Fibroblast of skin of left quadriceps (primary cell): ENCODE measurements at places on chromosomes 2 and 18.

DNA sequence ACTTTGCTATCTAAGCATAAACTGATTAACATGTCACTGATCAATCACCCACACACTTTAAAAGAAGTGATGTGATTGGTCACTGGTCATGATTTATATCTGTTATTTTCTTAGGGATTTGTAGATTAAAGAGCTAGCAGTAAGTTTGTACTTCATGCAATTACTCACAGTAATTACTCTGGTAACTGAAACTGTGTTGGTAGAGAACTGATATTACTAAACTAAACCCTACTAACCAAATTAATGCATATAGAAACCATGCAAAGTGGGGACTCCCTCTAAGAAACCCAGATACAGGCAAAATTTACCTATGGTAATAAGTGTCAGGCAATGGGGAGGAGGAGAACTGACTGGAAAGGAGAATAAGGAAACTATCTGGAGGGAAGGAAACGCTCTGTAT, 44.8 kb upstream of the C2orf15 start:
- DNase-seq = no peak

GRCh38 chr2:23346029-23346428, 39.0 kb upstream of the KLHL29 start:
- no peak for DNase-seq

GRCh38 chr2:74381751-74382150, 1.6 kb upstream of the DCTN1 start:
- DNase-seq = no peak

GRCh38 chr2:27729198-27729597, 42.3 kb upstream of the MRPL33 start:
- DNase-seq = no peak

DNA sequence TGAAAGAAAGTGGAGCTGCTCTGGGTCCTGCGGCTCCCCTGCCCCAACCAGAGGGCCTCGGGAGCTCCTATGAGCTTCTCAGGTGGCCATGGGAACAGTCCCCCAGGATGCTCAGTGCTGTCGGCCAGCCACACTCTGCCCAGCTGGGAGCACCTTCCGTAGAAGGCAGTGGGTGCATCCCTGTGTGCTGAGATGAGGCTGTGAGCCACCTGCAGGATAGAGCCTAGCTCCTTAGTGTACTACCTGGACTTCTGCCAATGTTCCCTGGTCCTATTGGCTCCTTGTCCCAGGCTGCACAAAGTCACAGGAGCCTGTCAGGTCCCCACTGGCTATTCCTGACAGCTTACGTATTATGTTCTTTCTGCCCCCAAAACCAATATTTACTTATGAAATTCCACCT, 16.1 kb downstream of the PRELID3A start:
- DNase-seq = no peak

- DNase-seq = no peak
Observed at GRCh38 chr2:20970068-20970467, 73.8 kb downstream of the APOB start.

DNA sequence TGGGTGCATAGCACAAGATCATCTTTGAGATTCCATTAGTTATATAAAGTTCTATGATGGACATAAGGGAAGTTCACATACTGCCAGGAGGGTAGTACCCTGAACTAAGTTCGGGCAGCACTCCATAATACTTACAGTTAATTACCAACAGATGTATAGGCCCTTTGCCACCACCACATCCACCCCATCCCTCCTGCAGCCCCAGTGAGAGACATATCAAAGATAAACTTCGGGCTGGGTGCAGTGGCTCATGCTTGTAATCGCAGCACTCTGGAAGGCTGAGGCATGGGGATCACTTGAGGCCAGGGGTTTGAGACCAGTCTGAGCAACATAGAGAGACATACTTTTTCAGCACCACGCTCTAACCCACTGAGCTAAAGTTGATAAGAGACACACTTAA, 46.4 kb upstream of the NPAS2 start:
- no peak for DNase-seq

GRCh38 chr18:79798346-79798998, 734 bp downstream of the KCNG2 start:
- no peak for DNase-seq

DNA sequence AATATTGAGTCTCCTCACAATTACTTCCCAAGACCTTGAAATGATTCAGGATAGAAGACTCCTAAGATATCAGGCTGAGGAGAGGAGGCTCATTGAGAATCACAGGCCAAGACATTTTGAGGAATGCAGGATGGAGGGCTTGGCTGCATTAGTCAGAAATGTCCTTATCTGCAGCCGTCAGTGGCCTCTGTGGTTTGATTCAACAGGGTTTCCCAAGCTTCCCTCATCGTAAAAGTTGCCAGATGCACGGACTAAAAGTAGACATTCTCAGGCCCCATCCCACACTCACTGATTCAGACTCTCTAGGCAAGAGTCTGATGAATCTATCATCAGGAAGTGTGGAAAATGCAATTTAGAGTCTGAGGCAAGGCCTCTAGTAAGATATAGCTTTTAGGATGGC, 34.0 kb upstream of the TMEM178A start:
- peak; percentile 91 for DNase-seq

- DNase-seq = no peak
Observed at GRCh38 chr2:113056521-113056920, 2.5 kb upstream of the IL36RN start.

GRCh38 chr2:242029422-242030225, 160.1 kb downstream of the RTP5 start:
- DNase-seq = no peak

DNA sequence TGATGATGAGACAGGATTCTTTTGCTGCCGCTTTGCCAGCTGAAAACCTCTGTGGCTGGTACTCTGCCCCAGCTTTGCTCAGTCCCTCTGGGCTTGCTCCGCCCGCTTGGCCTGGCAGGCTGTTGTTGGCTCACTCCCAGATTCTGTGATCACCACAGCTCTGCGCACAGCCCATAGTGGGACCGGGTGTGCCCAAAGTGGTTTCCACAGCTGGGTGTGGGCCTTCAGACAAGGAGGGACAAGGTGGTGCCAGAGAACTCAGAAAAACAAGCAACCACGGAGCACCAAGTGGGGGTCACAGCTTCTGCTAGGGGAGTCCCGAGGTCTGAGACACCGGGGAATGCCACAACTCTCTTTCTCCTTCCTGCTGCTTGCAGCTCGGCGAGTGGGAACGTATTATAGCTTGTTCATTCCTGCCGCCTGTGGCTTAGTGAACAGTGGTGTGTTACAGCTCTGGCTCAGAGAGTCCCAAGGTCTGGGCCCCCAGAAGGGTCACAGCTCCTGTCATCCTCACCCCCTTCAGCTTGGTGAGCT, 9.2 kb upstream of the KYNU start:
- DNase-seq = no peak

GRCh38 chr2:143901185-143901842, 618.6 kb downstream of the ZEB2 start:
- DNase-seq = peak; percentile 84

- peak; percentile 16 for DNase-seq
Observed at GRCh38 chr2:67485431-67485830, 88.3 kb downstream of the ETAA1 start.

DNA sequence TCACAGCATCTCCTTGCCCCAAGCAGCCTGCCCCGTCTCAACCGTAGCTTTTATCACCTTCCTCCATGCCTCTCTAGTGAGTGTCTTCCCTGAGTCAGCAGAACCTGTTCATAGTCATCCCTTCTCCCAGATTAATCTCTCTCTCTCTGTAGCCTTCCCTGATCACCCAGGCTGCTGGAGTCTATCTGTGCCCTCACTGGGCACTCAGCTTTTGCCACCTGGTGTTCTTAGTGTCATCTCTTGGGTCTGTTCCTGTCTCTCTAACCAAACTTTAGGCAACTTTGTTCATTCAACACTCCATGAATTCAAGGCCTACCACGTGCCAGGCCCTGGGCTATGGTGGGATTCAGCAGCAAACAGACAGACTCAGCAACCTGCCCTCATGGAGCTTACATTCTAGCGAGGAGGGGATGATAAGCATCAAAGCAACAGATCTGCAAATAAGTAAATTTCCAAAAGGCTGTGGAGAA, 159.1 kb downstream of the SMAD7 start:
- no peak for DNase-seq

DNA sequence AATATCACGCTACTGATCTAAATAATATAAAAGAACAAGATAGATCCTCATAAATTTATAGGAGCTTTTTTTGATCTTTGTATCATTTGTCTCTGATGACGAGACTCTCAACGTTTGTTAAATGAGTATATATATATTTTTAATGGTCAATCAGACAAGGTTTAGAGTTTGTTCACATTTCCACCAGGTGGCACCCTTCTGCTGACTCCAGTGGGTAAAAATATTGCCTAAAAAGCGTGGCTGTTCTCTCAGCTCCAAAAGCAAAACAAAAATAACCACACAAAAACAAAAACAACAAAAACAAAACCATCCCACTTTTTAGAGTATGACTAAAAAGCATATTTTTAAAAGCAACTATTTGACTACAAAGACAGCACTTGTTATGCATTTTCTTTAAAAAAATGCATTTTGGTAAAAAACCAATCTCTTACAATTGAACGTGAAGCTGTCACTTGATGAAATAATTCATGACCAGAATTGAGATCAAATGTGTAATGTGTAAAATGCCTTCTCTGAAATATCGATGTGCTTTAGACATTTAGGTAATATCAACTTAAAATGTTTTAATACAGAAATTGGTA, 723.2 kb downstream of the DPP10 start:
- DNase-seq = no peak

DNA sequence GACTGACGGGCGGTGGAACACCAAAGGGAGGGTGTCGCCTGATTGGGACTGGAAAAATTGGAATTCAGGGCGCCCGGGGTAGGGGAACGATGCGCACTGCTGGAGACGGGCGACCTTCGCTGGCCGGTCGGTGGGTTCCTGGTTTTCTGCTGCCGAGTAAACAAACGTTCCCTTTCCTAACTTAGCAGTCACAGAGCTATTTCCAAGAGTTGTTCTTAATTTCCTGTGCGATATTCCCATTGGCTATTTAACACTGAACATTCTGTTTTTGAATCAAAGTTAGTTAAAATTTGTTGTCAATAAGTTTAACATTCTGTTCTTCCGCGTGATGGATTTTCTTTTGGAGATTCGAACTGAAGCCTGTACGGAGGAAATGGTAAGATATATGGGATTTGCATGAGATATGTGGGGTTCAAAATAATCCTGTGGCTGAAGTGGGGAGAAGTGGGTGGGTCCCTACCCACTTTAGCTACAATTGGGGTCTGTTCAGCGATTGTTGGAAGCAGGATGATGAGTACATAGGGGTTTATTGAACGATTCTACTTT, 862 bp downstream of the C18orf54 start:
- no peak for DNase-seq

DNA sequence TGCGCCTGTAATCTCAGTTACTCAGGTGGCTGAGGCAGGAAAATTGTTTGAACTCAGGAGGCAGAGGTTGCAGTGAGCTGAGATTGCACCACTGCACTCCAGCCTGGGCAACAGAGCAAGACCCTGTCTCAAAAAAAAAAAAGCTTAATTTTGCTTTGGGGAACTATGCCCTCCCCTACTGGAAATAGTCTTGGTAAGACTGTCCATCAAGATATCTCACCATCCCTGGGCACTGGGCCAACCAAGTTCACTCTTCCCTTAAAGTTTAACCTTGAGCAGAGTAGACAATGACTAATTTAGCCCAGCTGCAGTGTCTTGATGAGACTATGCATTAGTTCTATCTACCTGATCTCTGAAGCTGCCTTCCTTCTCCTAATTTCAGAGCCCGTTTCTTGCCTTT, 44.7 kb downstream of the ASXL2 start:
- no peak for DNase-seq

GRCh38 chr2:168392024-168392423, 64.0 kb upstream of the CERS6 start:
- DNase-seq = no peak

GRCh38 chr2:1990151-1990589, 245.9 kb upstream of the PXDN start:
- no peak for DNase-seq

GRCh38 chr2:157783245-157783644, 92.9 kb downstream of the ACVR1 start:
- no peak for DNase-seq

DNA sequence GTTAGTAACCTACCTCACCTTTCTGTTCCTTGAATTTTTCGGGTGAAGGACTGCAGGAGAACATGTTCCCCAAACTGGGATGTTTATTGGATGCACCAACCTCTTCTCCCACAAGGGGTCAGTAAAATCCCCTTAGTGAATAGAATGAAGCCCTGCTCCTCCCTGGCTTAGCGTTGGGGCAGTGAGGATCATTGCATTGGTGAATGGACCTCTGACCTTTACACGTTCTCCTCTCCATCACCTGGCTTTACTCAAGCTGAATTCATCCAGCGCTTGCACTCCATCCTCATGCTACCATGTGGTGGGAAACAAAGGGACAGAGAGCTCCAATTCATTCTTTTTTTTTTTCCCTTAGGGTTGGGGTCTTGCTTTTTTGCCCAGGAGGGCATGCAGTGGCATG, 157.2 kb downstream of the MIB1 start:
- no peak for DNase-seq

DNA sequence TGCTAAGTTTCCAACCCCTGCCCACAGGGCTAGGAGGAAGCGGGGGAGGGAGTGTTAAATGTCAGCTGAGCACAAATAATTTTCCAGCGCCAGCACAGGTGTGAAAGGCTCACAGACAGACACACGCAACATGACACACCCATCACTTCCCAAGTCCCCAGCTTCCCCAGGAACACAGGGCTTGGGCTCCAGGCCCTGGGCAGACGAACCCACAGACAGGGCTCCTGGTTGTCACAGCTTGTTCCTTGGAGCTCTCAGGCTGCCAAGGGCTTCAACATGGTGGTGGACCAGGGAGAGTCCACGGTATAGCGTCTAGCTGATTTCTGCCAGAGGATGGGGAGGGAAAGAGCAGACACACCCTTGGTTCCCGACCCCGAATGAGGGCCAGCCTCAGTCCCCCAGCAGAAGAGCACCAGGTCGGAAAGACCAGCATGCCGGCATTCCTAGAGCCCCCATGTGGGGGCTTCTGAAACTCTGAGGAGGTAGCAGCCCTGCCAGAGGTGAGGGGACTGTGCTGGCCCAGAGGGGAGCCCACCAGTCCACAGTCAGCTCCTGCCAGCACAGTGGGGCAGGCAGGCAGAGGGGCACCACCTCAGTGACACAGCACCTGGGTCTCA, 1.9 kb downstream of the DUSP2 start:
- DNase-seq = no peak

DNA sequence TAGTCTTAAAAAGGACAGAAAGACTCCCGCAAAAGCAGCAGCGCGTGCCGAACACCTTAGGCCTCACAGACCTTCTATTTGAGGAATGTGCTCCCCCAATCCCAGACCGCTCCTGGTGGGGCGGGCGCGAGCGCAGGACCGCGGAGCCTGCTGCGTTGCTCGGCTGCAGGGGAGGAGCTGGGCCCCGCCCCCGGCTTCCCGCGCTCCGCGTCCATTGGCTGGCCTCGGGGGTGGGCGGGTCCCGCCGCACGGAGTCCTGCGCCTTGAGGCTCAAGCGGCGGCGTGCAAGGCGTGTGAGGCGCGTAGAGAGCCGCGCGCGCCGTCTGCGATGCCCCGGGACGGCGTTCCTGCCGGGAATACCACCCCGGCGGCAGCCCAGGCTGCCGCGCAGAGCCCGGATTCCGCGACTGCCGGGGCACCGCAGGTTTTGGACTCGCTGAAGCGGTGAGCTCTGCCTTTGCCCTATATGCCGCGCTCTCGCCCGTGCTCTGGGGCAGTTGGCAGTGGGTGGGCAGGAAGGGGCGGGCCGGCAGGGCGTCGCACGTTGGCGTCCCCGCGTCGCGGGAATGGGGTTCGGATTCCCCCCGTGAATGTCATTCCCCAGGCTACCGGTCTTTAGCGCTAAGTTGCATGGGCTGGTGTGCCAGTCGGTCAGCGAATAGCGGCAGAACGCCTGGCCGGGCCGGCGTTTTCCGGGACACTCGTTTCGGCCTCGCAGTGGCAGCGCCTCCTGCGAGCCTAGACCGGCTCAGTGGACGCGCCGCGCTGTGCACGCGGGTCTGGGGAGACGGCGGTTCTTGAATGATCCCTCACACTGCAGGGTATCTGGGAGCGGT, 49.6 kb upstream of the PAIP2B start:
- DNase-seq = peak; percentile 57
